ENCODE measurements at places on chromosomes 7 and 10. TPM values are rescaled to one million over a fixed set of nuclear protein-coding genes. Genes with fewer than 3 reads are reported as not detected.

Gene ASB10
- total RNA-seq: not detected

Gene NME8
- not detected for total RNA-seq

Gene CNPY1
- not detected for total RNA-seq

Gene CYP2C9
- not detected for total RNA-seq

Gene NOS3
- 0.22 TPM for total RNA-seq

Gene SOSTDC1
- not detected for total RNA-seq

Gene STEAP1B
- total RNA-seq: 117 TPM

Gene FAM200A
- total RNA-seq: 9.3 TPM

Gene ASAH2
- 1.8 TPM for total RNA-seq

Gene KCNH2
- 0.12 TPM for total RNA-seq

Gene PYROXD2
- 12.9 TPM for total RNA-seq

Gene SPAM1
- not detected for total RNA-seq

Gene FAM20C
- 0.11 TPM for total RNA-seq

Gene CPA1
- not detected for total RNA-seq

Gene MMRN2
- total RNA-seq: 0.27 TPM

Gene SPDYE16
- total RNA-seq: 0.59 TPM

Gene KAZALD1
- 0.58 TPM for total RNA-seq

Gene FRMD4A
- 0.44 TPM for total RNA-seq

Gene FAM131B
- total RNA-seq: not detected

Gene FBXO24
- 1.9 TPM for total RNA-seq

All from activated B cell treated with CpG ODN at 0.5 μM for 24 hours (primary cell).